CD14-positive monocyte (primary cell): ENCODE measurements at places on chromosomes 11 and 22.
A peak's percentile ranks its signal among the peaks of the same experiment; 100 is the strongest.

DNA sequence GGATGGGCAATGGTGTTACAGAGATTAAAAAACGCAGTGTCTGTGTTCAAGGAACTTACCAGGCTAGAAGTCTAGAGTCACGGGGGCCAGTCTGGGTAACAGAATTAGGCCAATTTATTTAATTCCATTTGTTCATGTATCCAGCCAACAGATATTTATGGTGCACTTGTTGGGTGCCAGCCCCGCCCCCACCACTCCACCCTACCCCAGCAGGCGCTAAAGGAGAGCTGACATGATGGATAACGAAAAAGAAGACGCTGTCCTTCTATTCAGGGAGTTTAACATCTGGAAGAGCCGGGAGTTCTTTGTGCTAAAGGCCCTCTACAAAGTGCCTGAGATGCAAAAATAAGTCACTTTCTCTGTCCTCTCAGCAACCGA lies 1.1 kb upstream of the BMAL1 start:
- no peak for DNase-seq

DNA sequence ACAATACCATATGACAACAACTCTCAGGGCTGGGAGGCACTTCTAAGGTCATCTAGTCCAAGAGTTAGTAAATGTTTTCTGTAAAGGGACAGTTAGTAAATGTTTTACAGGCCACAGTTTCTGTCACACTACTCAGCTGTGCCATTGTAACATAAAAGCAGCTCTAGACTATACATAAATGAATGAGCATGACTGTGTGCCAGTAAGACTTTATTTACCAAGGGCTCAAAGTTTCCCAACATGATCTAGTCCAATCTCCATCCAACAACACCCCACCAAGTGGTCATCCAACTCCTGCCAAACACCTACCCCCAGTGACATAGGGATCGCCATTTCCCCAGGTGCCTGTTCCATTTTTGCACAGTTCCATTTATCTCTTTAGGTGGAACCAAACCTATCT lies 12.1 kb downstream of the SERGEF start:
- no peak for DNase-seq

- no peak for DNase-seq
Measured at GRCh38 chr11:27385245-27385644, 22.2 kb upstream of the CCDC34 start.

- DNase-seq = no peak
Measured at GRCh38 chr11:126039485-126040271, 23.0 kb downstream of the CDON start.

- DNase-seq = no peak
Measured at GRCh38 chr11:62614275-62614674, 1.2 kb downstream of the ROM1 start.

DNA sequence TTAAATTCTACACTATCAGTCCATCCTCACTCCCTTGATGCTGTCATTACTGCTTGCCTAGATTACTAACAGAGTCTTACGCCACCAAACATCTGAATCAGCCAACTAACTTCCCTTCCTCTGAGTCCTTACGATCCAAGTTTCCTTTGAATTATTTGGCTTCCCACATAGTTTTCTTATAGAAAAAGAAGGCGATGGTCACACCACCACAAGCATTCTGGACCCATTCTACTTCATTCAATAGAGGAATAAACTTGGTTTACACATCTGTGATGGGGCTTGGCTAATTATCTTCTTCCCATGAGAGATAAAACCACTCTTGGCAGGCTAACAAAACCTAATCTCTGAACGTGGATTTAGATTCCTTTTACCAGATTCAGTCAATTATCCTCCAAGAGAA lies 35.0 kb downstream of the INTS4 start:
- DNase-seq = no peak

GRCh38 chr11:9838961-9839360 lies 175.1 kb downstream of the SWAP70 start:
- no peak for DNase-seq

- DNase-seq = no peak
Measured at GRCh38 chr11:73866586-73866996, 10.1 kb downstream of the COA4 start.

DNA sequence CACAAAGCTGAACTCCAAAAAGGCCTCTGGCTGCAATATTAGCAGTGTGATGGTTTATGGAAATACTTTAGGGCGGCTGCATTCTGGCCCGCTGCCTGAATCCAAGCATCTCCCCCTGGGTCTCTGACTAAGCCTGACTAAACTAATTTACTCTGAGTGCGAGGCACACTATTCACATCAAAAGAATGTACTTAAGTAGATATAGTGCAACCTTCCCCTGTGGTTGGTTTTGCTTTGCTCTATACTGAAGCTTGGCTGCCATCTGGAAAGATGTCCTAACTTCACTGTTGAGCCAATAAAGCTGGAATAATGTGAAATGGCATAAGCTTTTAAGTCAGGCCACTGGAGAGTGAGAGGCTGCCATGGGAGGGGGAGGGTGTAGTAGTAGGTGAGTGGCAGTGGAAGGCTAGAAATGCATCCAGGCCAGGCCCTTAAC lies 321.6 kb downstream of the AASDHPPT start:
- DNase-seq = no peak

GRCh38 chr11:9313648-9314290 lies 624 bp downstream of the TMEM41B start:
- DNase-seq = peak; percentile 9

GRCh38 chr11:15519911-15520310 lies 405.2 kb downstream of the INSC start:
- DNase-seq = no peak

DNA sequence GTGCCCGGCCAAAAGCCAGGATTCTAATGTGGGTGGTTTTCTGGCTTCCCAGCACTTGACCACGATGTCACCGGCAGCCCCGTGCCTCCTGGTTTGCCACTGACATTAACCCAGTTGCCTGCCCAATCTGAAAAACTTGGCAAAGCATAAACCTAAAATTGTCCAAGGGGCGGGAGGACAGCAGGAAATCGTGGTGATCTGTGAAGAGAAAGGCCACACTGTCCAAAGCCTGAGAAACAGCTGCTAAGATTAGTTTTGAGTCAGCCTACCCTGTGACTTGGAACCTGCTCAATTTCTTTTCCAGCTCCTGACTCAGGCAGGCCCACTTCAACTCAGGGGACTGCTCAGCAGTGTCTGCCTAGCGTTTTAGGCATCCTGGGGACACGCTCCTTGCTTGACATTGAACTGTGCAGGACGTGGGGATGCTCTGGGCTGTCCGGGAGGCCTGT lies 8.2 kb upstream of the F2 start:
- DNase-seq = no peak

DNA sequence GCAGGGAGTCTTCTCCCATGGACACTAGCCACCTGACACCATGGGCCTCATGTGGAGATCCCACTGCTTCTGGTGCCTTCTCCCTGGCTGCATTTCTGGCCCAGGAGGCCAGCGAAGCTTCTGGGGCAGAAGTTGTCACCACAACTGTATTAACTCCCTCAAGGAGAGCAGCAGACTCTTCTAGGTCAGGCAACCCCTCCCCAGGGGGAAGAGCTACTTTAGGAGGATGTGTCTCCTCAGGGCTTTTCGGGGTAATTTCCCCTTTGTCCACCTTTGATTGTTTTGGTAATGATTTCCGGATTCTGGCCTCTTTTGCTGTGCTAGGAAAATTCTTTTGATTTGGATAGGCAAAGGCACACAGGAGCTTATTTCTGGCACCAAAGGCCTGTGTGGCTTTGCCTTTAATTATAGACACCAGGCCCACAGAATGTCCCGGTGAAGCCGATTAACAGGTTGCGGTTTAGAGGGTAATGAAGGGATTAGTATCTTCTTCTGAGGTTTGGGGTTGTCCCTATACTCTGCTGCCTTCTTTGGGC lies 8.9 kb upstream of the UCP2 start:
- DNase-seq = no peak

DNA sequence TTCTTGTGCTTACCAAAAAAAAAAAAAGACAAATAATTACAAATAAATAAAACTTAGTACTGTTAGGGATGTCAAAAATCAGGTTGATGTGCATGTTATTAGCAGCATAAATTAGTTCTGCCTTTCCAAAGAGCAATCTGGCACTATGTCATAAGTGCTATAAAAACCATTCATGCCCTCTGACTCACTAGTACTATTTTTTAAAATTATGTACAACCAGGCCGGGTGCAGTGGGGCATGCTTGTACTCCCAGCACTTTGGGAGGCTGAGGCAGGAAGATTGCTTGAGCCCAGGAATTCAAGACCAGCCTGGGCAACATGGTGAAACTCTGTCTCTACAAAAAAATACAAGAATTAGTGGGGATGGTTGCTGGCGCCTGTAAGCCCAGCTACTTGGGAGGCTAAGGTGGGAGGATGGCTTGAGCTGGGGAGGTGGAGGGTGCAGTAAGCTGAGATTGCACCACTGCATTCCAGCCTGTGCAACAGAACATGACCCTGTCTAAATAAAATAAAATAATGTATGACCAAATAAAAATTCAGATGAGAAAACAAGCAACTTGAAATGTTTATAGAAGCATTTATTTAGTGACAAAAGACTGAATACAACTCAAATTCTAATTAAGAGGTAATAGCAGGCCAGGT lies 25.3 kb downstream of the UEVLD start:
- no peak for DNase-seq

- no peak for DNase-seq
Measured at GRCh38 chr11:68535098-68535497, 74.5 kb downstream of the PPP6R3 start.

GRCh38 chr11:120039039-120039438 lies 98.9 kb downstream of the TRIM29 start:
- no peak for DNase-seq

DNA sequence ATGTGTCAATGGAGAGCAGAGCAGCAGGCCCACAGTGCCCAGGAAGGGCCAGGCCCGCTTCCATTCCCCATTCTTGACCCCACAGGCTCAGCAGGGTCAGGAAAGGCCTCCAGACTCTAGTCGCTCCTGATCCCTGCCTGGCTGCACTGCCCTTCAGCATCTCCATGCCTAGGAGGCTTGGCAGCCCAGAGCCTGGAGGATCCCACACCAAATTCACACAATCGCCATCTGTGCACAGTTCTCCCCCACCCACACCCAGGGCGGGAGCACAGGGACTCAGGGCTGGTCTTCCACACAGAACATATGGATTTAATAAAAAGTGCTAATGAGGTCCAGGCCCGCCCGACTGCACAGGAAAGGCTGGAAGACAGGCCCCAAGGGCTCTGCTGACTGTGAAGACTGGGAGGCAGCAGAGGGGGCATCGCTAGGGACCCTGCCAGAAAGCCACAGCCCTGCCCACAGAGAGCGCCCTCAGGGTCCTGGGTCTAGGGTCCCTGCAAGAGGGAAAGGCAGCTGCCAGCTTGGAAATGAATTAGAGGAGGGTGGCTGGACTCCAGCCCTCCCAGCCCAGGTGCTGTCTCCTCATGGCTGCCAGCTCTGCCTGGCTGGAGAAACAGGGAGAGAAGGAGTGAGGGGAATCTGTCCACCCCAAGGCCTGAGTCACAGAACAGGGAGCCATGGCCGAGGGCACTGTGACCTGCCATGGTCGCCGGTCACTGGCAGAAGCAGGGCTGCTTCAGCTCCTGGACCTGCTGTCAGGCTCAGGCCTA lies 39.7 kb downstream of the DKK3 start:
- DNase-seq = no peak

- no peak for DNase-seq
Measured at GRCh38 chr11:47434011-47434786, 8.0 kb upstream of the PSMC3 start.

DNA sequence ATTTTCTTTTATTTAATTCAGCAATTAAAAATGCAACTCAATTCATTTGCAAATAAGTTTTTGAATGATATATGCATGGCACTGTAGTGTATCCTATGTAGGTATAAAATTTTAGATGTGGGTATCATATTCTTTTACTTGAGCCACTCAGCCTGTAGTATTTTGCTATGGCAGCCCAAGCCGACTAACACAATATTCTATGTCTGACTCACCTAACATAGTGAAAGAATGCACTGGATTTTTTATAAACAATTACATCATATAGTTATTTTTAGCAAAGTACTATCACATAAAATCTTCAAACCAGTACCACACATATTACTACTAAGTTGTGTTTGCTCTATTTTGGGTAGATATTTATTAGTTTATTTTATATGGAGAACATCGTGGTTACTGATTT lies 21.9 kb upstream of the GRIA4 start:
- no peak for DNase-seq

DNA sequence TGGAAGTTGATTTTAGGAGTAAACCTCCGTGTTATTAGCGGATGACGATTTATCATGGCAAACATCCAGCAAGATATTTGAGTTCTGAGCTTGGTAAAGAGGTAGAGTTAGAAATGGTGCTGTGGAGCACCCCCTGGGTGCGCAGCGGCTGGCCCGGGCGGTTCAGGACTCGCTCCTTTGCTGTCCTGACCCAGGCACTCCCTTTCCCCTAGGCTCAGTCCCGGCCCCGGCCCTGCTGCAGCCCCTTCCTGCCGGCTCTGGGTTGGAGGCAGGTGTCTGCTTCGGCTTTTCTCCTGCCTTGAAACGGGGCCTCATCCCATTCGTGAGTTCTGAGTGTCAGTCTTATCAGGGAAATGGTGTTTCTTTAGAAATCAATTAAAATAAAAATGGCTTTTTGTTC lies 33.4 kb downstream of the AP2A2 start:
- no peak for DNase-seq

GRCh38 chr22:40592352-40593113 lies 44.0 kb downstream of the MRTFA start:
- DNase-seq = no peak

GRCh38 chr11:11992257-11993212 lies 15.9 kb downstream of the DKK3 start:
- no peak for DNase-seq

GRCh38 chr11:15228331-15228849 lies 113.7 kb downstream of the INSC start:
- no peak for DNase-seq

DNA sequence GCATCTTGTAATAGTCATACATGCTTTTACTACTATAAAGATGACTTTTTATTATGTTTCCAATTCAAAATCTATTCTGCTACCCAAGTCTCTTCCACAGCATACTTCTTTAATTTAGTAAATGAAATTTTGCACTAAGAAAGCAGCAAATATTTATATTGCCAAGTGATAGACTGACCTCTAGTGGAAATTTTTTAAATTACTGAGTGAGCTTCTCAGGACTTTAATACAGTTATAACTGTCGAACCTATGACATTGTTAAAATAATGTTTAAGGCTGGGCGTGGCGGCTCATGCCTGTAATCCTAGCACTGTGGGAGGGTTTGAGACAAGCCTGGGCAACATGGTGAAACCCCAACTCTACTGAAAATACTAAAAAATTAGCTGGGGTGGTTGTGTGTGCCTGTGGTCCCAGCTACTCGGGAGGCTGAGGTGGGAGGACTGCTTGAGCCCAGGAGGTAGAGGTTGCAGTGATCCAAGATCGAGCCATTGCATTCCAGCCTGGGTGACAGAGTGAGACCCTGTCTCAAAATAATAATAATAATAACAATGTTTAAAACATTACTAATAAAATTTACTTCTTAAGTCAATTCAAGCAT lies 27.3 kb downstream of the STK33 start:
- DNase-seq = peak; percentile 25

DNA sequence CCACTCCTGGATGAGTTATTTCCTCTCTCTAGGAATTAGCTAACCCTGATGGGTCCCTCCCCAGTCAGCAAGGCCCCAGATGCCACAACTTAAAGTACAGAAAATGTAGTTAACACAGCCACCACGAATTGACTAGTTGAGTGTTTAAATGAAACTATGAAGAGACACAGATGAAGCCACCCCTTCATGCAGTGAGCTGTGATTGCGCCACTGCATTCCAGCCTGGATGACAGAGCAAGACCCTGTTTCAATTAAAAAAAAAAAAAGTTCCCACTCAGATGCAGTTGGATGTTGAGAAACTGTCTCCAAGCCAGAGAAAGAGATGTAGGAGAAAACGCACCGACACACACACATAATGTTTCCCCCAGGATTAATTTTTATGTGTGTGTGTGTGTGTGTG lies 53.3 kb downstream of the SCN3B start:
- DNase-seq = no peak
